ENCODE measurements at places on chromosomes 1 and 21.

GRCh38 chr1:30911059-30911954 is 2.7 kb upstream of the SDC3 start:
- peak; percentile 43 for DNase-seq

DNA sequence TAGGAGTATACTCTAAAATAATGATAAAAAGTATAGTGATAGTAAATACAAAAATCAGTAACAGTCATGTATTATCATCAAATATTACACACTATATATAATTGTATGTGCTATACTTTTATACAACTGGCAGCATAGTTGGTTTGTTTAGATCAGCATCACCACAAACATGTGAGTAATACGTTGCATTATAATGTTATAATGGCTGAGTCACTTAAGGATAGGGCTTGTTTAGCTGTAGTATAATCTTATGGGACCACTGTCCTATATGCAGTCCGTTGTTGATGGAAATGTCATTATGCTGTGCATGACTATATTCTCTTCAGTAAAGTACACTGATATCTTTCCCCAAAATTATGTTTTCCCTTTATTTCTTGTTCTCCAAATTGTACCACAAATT is 92.8 kb downstream of the LYPLAL1 start:
- DNase-seq: no peak

GRCh38 chr1:205616563-205617293 is 15.1 kb downstream of the ELK4 start:
- DNase-seq: no peak

DNA sequence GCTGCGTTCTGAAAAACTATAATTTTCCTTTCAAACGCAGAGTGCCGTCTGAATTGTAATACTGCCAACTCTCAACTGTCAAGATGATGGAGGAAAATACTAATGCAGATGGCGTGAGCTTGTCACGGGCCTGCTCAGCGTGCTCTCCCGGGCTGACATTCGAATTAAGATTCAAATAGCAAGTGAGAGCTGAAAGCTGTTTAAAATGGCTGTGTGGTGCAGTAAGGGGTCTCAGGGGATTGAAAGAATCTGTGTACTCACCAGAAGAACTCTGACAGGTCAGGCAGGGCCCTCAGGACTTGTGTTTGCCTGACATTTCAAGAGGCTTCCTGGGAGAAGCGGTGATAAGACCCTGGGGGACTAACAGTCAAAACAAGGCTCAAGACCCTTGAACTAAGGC is 33.1 kb downstream of the ZMYND12 start:
- DNase-seq: peak; percentile 72

- no peak for DNase-seq
Observed at GRCh38 chr1:22410401-22410800, 41.2 kb upstream of the ZBTB40 start.

DNA sequence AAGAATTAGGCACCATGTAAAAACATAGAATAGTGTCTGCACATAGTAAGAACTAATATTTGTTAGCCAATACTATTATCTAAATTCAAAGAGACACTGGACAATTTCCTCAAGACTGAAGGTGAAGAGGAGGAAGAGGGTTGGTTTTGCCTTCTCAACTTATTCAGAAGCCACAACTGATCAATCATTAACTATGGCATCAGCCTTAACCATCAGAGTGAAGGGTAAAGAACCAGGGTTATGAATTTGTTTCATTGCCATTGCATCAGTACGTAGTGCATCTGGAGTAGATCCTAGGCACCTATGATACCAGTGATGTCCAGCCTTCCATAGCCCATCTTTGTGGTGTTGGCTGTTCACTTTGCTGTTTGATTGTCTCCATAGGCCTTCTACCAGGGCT is 421.7 kb upstream of the DEPDC1 start:
- DNase-seq: no peak
